Large intestine (tissue), 12 donors: ENCODE measurements at places on chromosomes 2 and 18.

GRCh38 chr2:190718652-190719526 is 70.0 kb downstream of the NAB1 start:
- DNase-seq: peak; percentile 42

GRCh38 chr2:27799646-27800010 is 28.1 kb downstream of the MRPL33 start:
- no peak for DNase-seq

DNA sequence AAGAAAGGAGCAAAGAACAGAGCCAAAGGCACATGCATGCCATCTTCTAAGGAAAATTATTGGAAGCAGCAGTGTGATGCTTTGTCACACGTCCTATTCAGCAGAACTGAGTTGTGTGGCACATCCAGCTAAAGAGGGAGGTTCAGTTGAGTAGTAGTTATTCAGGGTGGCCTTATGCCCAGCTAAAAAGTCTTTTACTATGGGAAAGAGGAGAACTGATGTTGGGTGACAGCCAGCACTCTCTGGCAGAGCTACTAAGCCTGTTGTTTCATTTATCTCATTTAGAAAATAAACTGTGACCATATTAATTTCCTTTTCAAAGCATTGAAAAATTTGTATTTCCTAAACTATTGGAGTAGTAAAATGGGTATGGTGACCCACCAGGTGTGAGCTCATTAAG is 18.5 kb downstream of the ITGA6 start:
- DNase-seq: no peak

DNA sequence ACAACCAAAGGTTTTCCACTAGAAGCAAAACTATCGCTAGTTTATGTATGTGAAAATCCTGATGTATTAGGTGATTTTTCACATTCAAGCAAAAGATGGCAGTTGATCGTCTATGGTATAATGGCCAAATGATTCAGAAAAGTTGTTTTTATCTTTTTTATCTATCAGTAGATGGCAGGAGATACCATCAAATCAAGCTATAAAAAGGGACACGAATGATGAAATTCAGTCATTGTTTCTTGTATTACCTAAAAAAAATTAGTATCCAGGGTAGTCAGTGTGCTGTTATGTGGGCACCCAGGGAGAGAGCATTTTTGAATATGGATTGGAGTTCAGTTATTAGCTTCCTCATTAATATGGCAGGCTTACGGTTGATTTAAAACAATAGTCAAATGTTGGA is 22.9 kb upstream of the CAVIN2 start:
- DNase-seq: no peak

DNA sequence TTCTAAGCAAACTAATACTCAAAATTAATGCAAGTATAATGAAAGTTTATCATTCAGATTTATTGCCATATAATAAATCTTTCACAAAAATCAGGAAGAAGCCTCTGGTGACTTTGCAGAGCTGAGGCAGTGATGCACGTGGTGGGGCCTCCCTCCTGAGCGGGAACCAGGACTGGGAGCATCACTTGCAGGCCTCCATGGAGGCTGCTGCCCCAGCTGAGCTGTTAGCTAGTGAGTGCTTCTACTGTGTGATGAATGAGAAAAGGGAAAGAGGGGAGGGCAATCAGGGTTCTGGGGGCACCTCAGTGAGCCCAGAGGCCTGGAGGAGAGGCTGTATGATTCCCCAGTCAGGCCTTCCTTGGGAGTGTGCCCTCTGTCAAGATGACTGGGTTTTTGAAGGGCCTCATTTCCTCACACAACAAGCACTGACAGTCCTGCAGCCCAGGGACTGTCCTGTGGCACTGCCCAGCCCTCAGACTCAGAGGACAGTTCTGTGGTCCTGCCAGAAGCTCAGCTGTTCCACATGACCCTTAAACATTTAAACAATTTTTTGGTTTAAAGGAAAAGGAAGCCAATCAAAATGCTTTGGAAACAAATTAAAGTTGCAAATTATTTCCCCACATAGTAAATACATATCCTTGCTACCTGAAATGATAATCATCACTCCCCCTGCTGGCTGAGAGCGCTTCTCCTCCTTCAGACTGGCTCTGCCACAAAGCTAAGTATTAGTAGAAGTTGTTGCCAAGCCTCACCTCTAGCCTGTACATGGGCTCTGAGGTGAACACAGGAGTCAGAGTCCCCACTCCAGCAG is 90.9 kb upstream of the SMAD7 start:
- no peak for DNase-seq
